CD4-positive, alpha-beta T cell treated with Interleukin-15 for 1 hour (primary cell): ENCODE measurements at places on chromosomes 2 and 18.

DNA sequence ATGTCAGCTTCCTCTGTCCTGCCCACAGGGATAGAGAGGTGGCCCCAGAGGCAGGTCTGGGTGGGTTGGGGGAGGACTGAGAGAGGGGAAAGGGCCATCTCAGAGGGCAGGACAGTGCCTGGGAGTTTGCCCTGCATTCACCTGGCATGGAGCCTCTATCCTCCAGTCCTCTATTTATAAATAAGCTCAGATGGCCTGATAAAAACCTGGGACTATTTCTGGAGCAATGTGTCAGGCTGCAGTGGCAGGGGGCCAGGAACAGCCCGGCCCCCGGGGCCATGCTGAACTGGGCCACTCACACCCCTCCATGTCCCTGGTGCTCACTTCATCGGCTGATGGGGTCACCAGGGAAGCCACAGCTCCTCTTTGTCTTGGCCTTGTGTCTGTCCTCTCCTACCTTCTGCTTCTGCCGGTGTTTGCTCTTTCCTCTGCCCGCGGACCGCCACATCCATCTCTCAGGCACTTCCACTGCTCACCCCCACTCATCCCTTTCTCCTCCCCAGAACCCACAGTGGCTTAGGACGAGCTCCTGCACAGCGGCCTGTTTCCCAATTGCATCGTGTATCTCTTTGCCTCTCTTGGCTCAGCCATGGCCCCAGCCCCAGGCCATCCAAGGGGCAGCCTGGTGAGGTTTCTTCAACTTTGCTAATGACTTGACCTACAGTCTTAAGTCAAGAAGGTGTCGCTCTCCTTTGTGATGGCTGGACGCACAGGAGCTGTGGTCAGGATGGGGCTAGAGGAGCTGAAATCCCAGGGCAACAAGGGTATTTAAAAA, 38.8 kb downstream of the SCTR start:
- DNase-seq: no peak

DNA sequence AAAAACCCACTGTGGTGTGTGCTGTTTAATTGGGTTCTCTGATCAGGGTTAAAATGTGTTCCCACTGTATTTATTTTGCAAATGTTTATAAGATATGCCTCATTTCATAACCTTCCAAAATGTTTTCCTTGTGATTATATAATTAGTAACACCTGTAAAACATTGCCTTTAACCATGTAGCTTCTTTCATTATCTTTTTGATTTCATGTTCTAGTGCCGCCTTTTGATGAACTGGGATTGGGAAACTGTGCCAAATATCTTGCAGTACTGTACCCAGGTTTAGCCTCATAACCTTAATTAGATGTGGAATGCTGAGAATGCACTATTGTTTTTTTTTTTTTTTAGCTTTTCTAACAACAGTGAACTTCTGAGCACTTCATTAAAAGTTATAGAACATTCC, 96.9 kb downstream of the TANC1 start:
- DNase-seq: no peak

DNA sequence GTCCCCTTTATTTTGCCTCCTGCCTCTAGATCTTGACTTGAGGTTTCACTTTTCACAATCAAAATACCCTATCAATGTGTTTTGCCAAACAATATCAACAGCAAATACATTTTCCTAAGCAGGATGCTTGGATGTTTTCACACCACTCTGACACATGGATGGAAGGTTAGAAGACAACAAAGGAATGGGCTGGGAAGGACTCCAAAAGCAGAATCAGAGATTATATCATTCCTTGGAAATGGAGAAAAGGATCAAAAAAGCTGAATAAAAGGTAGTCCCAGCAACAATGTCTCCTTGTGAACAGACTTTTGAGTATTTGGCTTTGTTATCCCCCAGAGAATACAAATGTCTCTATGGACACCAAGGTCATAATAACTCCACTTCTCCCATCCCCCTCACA, 170.8 kb downstream of the ETAA1 start:
- no peak for DNase-seq

DNA sequence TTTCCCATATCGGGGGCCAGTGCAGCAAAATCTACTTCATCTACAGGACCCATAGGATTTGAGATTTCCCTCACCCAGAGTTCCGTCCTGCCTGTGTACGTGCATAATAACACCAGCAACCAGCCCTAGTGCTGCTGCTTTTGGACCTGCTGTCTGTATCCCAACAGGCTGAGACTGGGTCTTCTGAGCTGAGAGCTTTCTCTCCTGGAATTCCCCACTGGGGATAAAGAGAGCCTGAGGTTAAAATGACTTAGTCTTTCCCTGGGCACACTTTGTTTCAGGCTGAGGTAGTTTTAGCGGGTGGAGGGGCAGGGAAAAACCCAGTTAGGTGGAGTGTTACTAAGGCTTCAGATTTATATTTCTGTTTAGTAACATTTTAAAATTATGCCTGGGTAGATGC, 62.5 kb downstream of the SERTAD2 start:
- no peak for DNase-seq

- DNase-seq: no peak
Measured at GRCh38 chr2:110816404-110817365, 84.3 kb downstream of the ACOXL start.

GRCh38 chr2:219633276-219634065, 6.0 kb downstream of the SLC4A3 start:
- DNase-seq: no peak

DNA sequence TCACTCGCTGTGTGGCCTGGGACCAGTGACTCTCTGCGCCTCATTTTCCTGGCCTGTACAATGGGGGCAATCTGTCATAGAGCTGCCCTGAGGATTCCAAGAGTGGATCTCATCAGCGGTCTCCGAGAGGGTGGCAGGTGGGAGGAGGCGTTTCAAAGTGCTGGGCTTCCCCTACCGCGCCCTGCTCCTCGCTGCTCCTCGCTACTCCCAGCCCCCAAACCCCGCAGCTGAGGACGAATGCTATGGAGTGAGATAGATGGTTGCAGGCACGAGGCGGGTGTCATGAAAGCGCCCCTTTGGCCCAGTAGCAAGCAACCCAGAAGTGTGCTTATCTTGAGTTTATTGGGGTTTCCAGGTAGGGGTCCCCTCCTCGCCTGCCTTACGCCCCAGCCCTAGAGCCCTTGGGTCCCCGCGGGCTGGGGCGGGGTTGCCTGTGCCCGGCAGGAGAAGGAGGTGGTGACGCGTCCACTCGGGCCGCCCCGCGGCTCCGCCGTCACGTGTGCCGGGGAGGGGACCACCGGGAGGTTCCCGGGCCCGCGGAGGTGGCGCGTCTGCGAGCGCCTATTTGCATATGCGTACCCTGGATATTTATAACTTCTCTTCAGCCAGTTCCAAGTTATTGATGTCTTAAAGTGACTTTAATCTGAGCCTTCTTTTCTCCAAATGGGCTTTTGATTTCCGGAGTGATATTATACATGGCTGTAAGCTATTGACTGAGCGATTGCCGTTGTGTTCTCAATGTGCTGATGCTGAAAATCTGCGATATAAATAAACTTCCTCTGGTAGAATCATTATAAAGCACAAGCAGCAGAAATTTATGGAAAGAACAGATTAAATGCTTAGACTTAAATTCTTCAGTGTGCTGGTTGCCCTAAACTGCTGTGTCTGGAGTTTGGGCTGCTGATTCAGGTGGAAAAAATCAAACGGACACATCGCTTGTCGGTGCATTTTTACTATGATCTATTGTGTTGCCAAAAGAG, 263.7 kb downstream of the ATAD2B start:
- DNase-seq: no peak

GRCh38 chr2:100126201-100126600, 16.2 kb downstream of the AFF3 start:
- DNase-seq: no peak
